ENCODE measurements at places on chromosomes 4 and X. TPM values are rescaled to one million over a fixed set of nuclear protein-coding genes. Genes with fewer than 3 reads are reported as not detected.

DNA sequence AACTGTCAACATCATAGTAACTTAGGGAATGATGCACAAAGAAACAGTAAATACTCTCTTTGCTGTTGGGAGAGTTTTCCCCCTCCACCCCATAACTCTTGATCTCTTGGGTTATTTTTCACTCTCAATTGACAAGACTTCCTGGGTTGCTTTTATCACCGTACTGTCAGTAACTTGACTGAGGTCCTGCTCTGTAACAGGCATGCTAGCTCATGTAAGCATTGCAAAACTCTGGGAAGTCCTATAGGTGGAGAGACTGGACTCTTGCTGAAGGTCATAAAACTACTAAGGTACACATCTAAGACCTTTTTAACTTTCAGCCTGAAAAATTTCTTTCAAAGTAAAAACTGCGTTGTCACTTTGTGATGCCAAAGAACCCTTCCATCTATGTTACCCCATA is 10.9 kb downstream of the SHROOM3 start:
- no peaks in the 10 kb centered on the region for H3K36me3 ChIP-seq
- DNase-seq, result no peak
- H3K27ac ChIP-seq, result no peak overlapping the region
- H3K4me1 ChIP-seq, result peaks cover 8% of the 10 kb centered on the region

DNA sequence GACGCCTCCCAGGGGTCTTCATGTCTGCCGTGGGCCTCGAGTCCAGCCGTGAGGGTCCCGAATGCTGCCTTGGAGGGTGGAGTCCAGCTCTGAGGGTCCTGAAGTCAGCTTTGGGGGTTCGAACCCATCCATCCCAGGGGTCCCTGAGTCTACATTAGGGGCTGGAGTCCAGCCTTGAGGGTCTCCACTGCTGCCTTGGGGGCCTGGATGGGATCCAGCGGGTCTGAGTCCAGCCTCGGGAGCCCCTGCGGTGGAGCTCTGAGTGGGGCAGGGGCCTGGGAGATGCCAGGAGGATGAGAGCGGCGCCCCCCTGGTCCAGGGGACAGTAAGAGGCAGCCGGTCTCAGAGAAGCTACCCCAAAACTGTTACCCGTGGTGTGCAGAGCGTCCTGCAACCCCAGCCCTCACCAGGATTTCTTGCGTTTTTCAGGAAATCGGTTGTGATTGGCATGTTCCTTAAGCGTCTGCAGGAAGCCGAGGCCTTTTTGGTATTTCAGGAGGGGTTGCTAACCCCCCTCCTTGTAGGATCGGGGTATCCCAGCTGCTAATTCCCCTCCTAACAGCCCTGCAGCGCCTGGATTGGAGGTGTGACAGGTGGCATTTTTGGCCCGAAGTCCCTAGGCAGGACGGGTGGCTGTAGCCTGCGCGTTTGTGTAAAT is 1.7 kb upstream of the GTPBP6 start:
- peaks cover 5% of the 10 kb centered on the region for H3K4me1 ChIP-seq
- peak; percentile 68 for DNase-seq
- no peaks in the 10 kb centered on the region for H3K27me3 ChIP-seq
- no peak overlapping the region for H3K27ac ChIP-seq

DNA sequence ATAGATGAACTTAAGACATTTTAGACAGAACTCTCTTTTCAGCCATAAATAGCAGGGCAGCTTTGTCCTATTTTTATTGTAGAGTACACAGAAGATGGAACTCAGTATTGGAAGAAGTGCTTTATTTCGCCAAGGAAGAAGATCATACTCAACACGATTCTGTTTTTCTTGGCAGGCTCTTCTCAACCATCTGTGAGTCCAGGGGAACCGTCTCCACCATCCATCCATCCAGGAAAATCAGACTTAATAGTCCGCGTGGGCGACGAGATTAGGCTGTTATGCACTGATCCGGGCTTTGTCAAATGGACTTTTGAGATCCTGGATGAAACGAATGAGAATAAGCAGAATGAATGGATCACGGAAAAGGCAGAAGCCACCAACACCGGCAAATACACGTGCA is 37.6 kb downstream of the KIT start:
- no peak for DNase-seq
- no peaks in the 10 kb centered on the region for H3K4me1 ChIP-seq
- no peaks in the 10 kb centered on the region for H3K27me3 ChIP-seq
- no peaks in the 10 kb centered on the region for H3K36me3 ChIP-seq

DNA sequence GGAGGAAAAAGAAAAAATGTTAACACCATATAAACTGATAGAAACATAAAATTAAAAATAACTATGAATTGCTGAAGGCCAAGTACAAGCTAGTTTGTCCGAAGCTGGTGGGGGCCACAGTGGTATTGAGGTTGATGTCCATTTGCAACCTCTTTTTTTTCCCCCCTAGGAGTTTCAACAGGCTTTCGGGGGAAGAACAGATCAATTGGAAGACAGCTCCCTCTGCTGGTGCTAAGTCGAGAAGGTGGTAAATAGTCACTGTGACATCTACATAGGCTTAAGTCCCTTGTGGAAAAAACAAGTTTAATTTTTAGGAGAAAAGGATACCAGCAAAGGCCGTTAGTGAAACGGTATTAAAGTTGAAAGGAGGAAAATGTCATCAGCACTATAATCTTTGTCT is 115.7 kb upstream of the ZXDA start:
- H3K4me1 ChIP-seq, result no peaks in the 10 kb centered on the region
- H3K27me3 ChIP-seq, result no peaks in the 10 kb centered on the region
- H3K4me3 ChIP-seq, result no peak overlapping the region
- DNase-seq, result no peak
- no peak overlapping the region for H3K27ac ChIP-seq
- H3K36me3 ChIP-seq, result no peaks in the 10 kb centered on the region

DNA sequence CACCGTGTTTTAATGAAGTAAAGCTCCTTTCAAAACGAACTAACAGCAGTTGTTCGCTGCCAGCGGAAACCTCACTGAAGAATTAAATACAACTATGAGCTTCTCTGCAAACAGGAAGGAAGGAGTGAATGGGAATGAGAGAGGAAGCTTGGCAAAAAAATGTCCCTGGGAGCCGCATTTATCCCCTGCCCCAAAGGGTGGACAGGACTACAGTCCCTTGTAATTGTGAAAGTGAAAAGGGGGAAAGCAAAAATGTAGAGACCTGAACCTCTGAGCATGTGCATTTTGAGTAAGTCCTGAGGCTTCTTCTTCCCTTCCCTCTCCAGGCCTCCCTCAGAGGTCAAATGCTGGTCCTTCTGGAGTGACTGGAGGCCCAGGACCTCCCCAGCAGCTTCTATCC is 53.8 kb upstream of the BMP2K start:
- H3K4me3 ChIP-seq, result no peak overlapping the region
- no peaks in the 10 kb centered on the region for H3K36me3 ChIP-seq
- no peaks in the 10 kb centered on the region for H3K27me3 ChIP-seq
- no peak overlapping the region for H3K27ac ChIP-seq
- DNase-seq, result no peak

GRCh38 chrX:87392369-87392768 is 125.2 kb upstream of the KLHL4 start:
- no peaks in the 10 kb centered on the region for H3K4me1 ChIP-seq
- DNase-seq, result no peak
- H3K36me3 ChIP-seq, result no peaks in the 10 kb centered on the region
- no peaks in the 10 kb centered on the region for H3K27me3 ChIP-seq
- H3K4me3 ChIP-seq, result no peak overlapping the region
- no peak overlapping the region for H3K27ac ChIP-seq

Gene KIF4A
- total RNA-seq, result 0.52 TPM

Gene SLC6A14
- total RNA-seq, result not detected

Measured in pancreas (tissue), 10 donors.